ENCODE measurements at places on chromosomes 3 and 15.

- DNase-seq, result no peak
Observed at GRCh38 chr3:12750223-12750622, 8.8 kb downstream of the TMEM40 start.

- DNase-seq, result no peak
Observed at GRCh38 chr15:99850517-99850916, 117.3 kb upstream of the LYSMD4 start.

- no peak for DNase-seq
Observed at GRCh38 chr3:13951184-13951583, 71.3 kb upstream of the WNT7A start.

DNA sequence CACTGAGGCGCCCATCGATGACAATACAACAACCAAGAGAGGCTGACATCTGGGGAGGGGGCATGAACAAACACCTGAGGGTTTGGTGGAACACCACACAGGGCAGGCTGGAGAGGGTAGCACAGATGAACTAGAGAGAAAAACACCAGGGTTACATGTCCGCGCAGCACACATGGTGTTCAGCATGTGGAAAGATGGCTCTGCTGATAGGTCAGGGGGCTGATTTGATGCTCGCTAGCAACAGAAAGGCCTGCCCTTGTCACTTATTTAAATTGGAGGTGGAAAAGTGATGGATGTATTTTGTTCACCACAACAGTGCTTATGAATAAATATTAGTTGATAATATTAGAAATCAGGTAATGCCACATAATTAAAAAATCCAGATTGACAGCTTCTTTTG is 67.5 kb downstream of the FRMD4B start:
- DNase-seq, result no peak

- no peak for DNase-seq
Observed at GRCh38 chr3:183106635-183107034, 7.3 kb upstream of the MCCC1 start.

DNA sequence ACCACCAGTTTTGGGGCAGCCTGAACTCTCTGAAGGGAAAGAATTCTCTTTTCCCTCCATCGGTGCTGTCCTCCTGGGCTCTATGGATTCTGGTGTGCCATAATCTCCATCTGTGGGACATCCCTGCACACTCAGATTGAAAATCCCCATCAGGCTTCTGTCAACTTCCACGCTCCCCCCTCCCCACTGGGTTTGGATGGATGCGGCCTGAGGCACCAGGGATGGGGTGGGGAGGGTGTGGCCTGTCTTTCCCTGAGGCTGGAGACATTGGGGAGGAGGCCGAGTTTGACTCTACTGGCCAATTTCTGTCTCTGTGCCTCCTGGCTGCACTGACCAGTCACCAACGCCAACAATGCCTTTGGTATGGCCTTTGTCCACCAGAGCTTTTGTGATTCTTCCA is 16.3 kb upstream of the FBLN2 start:
- no peak for DNase-seq

DNA sequence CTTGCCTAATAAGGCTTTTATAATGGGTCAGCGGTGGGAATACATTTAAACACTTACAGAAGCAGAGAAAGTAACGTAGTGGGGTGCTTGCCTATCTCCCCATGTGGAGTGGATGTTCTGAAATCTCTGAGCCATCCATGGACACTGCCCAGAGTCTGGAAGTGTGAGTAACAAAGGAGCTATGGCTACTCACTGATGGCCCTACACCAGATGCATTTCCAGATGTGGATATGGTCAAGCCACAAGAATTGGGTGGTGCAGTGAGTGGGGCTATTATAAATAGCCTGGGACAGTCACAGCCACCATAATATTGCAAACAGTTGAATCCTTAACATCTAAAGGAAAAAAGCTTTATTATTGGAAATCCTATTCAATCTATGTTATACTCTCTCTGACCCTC is 96.6 kb downstream of the CGNL1 start:
- no peak for DNase-seq

DNA sequence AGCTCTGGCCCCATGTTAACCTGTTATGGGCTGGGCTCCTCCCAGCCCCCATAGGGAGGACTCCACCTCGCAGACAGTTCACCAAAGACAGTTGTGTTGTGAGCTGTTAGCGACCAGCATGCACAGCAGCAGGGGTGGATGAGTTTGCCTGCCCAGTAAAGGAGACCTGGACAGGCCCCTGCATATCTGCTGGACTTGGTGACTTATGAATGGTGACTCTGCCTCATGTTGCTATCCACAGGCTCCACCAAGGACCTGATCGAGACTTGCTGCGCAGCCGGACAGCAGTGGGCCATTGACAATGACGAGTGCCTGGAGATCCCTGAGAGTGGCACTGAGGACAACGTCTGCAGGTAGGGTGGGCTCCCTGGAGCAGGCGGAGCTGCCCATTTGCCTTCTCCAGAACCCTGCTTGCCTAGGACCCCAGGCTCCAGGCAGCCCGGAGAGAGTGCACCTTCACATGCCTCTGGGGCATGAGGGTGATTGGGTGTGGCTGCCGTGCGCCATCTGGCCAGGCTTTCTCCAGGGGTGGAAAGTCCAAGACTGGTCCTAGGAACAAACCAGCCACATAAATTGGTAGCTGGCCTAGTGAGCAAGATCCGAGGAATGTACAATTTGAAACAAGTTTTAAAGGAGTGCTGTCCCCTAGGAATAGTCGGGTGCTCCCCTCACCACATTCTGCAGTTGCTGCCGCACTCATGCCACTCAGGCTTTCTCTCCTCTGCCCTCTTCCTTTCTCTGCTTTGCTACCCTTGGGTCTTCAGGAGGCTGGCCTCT is 59.1 kb downstream of the FBLN2 start:
- no peak for DNase-seq

DNA sequence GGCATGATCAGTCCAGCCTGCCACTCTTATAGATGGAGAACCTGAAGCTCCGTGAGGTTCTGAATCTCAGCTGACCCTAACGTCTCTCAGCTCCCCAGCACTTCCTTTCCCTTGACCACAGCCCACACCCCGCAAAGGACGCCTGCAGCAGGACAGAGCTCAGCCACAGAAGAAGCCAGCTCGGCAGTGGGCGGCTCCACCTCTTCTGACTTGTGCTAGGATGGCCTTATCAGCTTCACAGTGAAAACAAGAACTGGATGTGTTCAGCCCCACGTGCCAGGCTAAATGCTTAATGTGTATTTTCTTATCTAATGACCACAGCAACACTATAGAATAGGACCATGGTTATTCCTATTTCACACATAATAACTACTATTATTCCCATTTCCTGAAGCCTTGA is 127.6 kb downstream of the ARNT2 start:
- no peak for DNase-seq

GRCh38 chr3:30943206-30943605 is 48.7 kb upstream of the GADL1 start:
- no peak for DNase-seq

DNA sequence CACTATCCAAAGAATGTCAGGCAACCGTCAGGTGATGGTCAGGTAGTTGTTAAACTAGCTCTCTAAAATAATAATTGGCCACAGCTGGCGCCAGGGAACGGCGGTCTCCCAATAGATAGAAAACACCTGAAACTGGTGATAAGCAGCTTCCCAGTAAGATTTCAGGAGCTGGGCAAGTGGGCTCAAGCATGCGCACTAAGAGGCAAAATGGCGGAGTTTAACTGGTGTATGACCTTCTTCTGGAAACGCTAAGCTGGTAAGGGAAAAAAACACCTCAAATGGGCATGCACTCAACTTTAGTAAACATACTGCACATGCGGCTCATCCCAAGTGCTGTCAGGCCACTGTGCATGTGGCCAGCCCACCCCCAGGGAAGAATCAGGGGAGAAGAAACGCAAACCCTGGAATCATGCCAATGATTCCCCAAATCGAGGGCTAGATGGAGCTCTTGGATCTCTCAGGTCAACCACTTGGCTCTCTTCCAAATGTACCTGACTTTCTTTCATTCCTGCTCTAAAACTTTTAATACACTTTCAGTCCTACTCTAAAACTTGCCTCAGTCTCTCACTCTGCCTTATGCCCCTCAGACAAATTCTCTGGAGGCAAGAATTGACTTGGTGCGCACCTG is 195.0 kb downstream of the ZNF621 start:
- no peak for DNase-seq

DNA sequence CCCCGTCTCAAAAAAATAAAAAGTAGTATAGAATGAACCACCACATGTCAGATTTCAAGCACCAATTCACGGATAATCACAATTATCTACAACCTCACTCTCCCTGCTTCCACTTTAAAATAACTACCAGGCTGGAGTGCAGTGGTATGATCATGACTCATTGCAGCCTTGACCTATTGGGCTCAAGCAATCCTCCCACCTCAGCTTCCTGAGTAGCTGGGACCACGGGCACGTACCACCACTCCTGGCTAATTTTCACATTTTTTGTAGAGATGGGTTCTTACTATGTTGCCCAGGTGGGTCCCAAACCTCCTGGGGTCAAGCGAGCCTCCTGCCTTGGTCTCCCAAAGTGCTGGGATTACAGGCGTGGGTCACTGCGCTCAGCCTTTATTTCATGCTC is 38.1 kb upstream of the LDHAL6B start:
- no peak for DNase-seq

DNA sequence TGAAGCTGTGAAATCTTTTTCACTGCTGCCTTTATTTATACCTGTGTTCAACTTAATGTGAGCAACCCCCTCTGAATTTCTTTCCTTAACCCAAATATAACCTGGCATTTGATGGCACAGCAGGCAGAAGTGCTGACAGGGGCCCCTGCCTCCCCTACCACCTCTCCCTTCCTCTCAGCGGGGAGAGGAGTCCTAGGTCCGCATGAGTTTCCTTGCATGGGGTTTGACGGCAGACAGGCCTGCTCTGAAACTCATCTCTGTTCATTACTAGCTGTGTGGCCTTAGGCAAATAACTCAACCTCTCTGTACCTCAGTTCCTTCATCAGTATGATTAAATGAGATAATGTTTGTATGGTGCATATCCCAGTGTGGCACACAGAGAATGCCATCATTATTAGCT is 79.7 kb downstream of the SEC22A start:
- no peak for DNase-seq

- DNase-seq, result no peak
Observed at GRCh38 chr3:71166339-71167240, 416.9 kb downstream of the FOXP1 start.

- no peak for DNase-seq
Observed at GRCh38 chr15:101477851-101478362, 11.6 kb downstream of the PCSK6 start.

DNA sequence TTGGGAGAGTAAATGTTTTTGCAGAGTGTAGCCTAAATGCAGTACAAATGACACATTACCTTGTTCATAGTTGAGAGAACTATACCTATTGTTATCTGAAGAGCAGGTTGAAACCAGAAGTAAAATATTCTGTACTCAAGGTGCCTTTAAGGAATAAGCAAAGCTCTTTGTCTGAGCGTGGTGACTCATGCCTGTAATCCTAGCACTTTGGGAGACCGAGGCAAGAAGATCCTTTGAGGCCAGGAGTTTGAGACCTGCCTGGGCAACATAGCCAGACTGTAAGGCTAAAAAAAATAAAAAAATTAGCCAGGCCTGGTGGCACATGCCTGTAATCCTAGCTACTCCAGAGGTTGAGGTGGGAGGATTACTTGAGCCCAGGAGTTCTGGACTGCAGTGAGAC is 2.2 kb upstream of the RNF13 start:
- DNase-seq, result no peak

- peak; percentile 48 for DNase-seq
Observed at GRCh38 chr3:172550347-172550943, 27.2 kb upstream of the TNFSF10 start.

- no peak for DNase-seq
Observed at GRCh38 chr3:159971311-159971710, 17.3 kb upstream of the IL12A start.

Data from activated CD8-positive, alpha-beta memory T cell treated with anti-CD3 and anti-CD28 coated beads, Interleukin-2, amount 50 U/mL, for 4 hours (primary cell).